ENCODE measurements at places on chromosomes 1 and 21. TPM values are rescaled to one million over a fixed set of nuclear protein-coding genes. Genes with fewer than 3 reads are reported as not detected.

TLCD4 gene
- 1.3 TPM for total RNA-seq

DNA sequence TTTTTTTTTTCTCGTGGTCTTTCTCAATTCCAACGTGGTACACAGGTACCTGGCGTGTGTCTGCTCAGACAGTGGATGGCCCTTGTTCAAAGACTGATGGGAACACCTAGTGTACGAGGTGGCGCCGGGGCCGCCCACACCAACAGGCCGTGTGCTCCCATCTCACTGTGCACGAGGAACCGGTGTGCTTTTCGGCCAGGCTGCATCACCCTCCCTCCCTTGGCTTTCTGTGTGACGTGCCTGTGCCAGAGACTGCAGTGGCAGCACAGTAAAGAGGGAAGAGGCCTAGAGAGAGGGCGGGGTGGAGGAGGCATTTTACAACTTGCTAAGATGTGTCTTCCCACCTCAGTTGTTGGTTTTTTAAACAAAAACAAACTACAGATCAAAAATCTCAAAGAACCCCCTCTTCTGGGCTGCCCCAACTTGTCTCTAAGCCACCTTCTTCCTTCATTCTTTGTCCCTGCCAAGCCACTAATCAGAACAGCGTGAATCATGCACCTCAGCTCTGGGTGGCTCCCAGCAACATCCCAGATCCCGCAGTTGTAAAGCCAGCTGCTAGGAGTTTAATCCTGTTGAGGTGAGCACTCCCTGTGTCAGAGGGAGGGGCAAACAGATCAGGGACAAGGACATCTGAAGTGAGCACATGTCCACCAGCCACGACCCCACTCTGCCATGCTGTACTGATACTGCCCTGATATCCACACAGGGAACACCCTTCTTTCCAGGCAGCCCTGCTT lies 20.7 kb downstream of the IRF2BP2 start:
- DNase-seq, result no peak

DNA sequence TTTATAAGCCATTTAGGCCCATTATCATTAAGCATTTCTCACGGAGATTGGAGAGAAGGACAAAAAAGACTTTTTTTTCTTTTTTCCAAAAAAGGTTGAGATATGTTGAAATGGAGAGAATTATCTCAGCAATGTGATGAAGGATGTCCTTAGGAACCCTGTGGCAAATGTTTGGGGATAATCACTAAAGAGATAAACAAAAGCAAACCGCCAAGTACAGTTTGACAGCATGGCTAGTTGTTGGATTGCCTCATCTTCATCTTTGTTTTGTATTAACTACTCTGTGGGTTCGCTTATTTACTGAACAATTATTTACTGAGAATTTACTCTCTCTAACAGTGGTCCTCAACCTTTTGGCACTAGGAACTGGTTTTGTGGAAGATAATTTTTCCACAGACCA lies 97.4 kb upstream of the HP1BP3 start:
- no peak for DNase-seq

- DNase-seq, result no peak
Measured at GRCh38 chr1:156937883-156938282, 17.5 kb downstream of the LRRC71 start.

DNA sequence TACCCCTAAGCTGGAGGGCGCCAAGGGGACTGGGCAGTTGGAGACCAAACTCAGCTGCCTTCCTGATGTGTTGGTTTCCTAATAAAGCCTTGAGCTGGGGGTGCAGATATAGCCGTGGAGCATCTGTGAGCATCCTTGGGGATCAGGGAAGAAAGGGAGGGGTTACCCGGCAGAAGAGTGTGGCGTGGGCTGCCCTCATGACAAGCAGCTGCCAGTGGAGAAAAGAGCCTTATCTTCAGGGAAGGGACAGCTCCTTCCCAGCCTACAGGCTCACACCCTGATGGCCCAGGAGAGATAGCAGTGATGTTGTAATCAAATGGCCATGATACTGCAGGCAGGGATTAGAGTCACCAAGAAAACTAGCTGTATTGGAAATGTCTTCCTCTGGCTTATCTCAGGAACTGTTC lies 10.8 kb upstream of the NFASC start:
- DNase-seq, result no peak

GRCh38 chr1:203250911-203251310 lies 21.4 kb upstream of the CHIT1 start:
- no peak for DNase-seq

LRRC38 gene
- total RNA-seq, result not detected

- DNase-seq, result no peak
Measured at GRCh38 chr1:81799939-81800694, 617 bp upstream of the ADGRL2 start.

DNA sequence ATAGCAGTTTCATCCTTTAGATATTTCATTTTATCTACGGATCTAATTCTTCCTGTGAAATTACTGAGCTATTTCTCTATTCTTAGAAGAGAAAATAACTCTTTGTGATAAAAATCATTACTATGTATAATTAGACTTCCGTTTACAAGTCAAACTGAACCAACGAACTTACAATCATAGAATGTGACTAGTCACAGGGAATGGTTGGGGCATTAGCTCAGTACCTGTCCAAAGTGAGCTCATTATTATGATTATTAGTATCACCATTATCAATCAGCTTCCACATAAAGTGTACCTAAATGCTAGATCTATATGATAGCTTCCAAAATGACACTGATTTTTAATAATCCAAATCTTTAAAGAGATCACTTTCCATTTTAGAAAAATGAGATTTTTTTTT lies 12.5 kb downstream of the AMY2B start:
- DNase-seq, result no peak

- DNase-seq, result no peak
Measured at GRCh38 chr21:14693997-14694396, 147.9 kb upstream of the SAMSN1 start.

- DNase-seq, result no peak
Measured at GRCh38 chr1:48216313-48216712, 6.2 kb upstream of the SLC5A9 start.

STIL gene
- 12.4 TPM for total RNA-seq

LCE1A gene
- not detected for total RNA-seq

CRYBG2 gene
- 32.7 TPM for total RNA-seq

GRCh38 chr1:184535191-184535970 lies 148.6 kb downstream of the C1orf21 start:
- no peak for DNase-seq

DNA sequence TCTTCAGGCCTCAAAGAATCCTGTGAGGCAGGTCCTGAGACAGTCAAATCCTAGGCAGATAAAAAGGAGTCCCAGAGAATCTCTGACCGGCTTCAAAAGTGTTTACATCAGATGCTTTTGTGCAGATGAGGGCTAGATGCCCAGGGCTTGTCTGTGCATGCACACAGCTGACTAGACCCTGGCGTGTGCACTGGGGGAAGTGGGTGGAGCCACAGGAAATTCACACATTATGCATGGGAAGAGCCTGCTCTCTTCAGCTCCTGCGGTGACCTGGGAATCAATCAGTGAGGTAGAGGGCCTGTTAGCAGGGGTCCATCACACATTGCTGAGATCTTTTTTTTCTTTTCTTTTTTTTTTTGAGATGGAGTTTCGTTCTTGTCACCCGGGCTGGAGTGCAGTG lies 36.6 kb upstream of the NHLH2 start:
- DNase-seq, result no peak

NES gene
- total RNA-seq, result 0.44 TPM

DNA sequence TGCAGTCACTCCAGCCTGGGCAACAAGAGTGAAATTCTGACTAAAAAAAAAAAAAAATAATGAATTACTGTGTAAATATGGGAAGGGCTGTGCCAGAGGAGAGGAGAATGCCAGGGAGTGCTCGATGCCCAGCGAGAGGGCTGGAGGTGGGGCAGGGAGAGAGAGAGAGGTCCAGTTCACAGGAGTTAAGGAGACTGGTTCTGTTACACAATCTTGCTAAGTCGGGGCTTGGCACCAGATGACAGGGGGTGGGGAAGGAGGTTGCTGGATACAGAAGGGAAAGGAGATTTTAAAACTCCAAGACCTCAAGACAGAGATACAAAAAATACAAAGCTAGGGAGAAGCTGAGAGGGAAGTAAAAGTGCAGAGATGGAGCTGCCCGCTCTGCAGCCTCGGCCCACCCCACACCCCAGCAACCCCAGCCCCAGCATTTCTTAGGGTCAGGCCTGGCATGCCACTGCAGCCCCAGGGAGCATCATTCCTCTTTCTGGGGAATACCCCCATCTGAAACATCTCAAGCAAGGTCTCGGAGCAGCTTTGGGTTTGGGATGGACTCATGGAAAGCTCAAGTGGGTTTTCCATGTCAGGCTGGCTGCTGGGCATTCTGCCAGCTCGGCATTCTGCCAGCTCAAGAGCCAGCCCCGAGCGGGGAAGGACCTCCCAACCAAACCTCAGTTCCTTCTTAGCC lies 991 bp downstream of the SELENBP1 start:
- DNase-seq, result peak; percentile 67

DNA sequence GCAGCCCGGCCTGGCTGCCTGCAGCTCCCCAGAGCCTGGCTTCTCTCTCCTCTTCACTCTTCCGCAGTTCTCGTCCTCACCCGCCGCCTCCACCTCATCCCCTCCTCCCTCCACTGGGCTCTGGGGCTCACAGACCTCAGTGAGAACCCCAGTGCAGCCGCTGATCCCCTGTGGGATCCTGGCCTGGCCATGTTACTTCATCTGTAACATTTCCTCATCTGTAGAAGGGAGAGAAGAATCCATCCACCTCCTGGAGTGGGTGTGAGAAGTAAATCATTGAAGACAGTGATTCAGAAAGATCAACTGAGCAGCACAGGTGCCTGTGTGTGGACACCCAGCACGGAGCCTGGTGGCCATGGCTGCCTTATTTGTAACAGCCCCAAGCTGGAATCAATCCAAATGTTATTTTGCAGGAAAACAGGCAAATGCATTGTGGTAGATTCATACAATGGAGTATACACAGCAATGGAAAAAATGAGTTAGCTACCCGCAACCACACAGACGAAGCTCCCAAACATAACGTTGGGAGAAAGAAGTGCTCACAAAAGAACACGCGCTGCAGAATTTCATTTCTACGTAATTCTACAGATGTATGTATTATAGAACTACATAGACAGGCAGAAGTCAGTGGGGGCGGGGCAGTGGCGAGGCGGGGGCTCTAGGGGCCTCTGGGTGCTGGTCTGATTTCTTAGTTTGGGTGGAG lies 8.7 kb downstream of the LAPTM5 start:
- DNase-seq, result no peak

NUDT4B gene
- 26.1 TPM for total RNA-seq

GRCh38 chr1:234742622-234743021 lies 132.6 kb upstream of the IRF2BP2 start:
- no peak for DNase-seq

- DNase-seq, result no peak
Measured at GRCh38 chr1:217857061-217857460, 225.9 kb downstream of the SPATA17 start.

DNA sequence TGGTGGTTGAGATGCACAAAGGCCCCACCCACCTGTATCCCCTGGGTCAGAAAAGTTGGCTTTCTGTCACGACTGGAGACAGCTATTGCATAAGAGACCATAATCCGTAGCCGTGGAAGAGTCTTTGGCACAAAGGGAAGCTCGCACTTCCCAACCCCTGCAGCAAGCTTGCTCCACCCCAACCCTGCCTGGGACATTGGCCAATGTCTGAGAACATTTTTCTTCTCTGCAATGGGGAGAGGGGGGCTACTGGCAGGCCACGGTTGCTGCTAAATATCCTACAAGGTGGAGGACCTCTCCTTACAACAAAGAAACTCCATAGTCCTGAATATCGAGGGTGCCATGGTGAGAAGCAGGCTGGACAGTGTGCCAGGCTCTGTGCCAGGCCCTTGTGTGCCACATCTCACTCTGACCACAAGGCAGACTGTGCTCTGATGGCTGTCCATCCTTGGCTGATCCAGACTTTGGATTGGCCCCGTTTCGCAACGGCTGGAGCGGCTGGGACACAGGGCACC lies 104.1 kb downstream of the CSMD2 start:
- DNase-seq, result no peak

- DNase-seq, result no peak
Measured at GRCh38 chr1:35571263-35571662, 1.9 kb upstream of the TFAP2E start.

RHD gene
- total RNA-seq, result 0.66 TPM

SFT2D2 gene
- 15.8 TPM for total RNA-seq

- no peak for DNase-seq
Measured at GRCh38 chr1:33725037-33725436, 138.8 kb upstream of the HMGB4 start.

GRCh38 chr1:11749996-11750395 lies 12.0 kb upstream of the C1orf167 start:
- DNase-seq, result no peak

- no peak for DNase-seq
Measured at GRCh38 chr1:15212216-15212953, 34.6 kb upstream of the FHAD1 start.

- no peak for DNase-seq
Measured at GRCh38 chr1:7770669-7770996, 463 bp upstream of the VAMP3 start.

- DNase-seq, result no peak
Measured at GRCh38 chr21:39022035-39022434, 161.2 kb downstream of the PSMG1 start.

DNA sequence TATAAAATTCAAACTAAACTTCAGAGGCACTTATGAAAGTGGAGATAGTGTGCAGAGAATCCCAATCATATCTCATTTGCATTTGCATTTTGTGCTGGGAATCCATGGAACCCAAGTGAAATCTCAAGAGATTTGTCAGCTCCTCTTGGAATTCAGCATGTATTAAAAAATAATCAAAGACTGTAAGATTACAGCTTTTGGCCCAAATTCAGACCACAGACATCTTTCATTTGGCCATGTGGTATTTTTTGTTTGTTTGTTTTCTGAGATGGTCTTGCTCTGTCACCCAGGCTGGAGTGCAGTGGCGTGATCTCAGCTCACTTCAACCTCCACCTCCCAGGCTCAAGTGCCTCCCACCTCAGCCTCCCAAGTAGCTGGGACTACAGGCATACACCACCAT lies 3.8 kb upstream of the CACYBP start:
- DNase-seq, result no peak

- DNase-seq, result no peak
Measured at GRCh38 chr1:116111524-116112021, 374 bp downstream of the MAB21L3 start.

- DNase-seq, result no peak
Measured at GRCh38 chr1:201268604-201269151, 14.6 kb upstream of the PKP1 start.

FCAMR gene
- 0.03 TPM for total RNA-seq

DNA sequence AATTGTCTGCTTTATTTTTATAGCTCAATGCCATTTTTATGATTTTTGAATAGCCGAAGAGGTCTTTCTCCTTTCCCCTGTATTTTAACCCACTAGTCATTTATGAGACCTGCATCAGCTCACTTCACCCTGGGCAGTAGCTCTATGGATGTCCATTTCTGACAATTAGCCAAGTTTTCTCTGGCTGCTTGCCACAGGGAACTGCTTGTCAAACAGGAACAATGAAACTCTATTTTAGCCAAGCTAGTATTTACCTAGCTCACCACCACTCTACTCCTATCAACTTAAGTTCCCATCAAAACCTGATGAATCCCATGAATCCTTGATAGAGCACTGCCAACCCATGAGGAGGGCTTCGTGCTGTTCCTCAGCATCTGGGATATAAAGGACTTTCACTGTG lies 406.7 kb downstream of the RWDD3 start:
- DNase-seq, result peak; percentile 52

PTPRC gene
- not detected for total RNA-seq

ATP6V1G3 gene
- not detected for total RNA-seq

OR2G6 gene
- total RNA-seq, result not detected

CTSK gene
- 1.5 TPM for total RNA-seq

Data from HT-29 (cell line).